ENCODE measurements at places on chromosomes 6 and 20. TPM values are rescaled to one million over a fixed set of nuclear protein-coding genes. Genes with fewer than 3 reads are reported as not detected.

The FAM83C gene
- total RNA-seq: not detected

The BRPF3 gene
- 10.2 TPM for total RNA-seq

The BMP6 gene
- total RNA-seq: 0.28 TPM

The PLN gene
- under 0.01 TPM for total RNA-seq

The DBNDD2 gene
- total RNA-seq: 1.3 TPM

The SPDEF gene
- total RNA-seq: not detected

Data from IMR-90 (cell line).